IMR-90 (cell line): ENCODE measurements at places on chromosomes 2 and 18. TPM values are rescaled to one million over a fixed set of nuclear protein-coding genes. Genes with fewer than 3 reads are reported as not detected.
A peak's percentile ranks its signal among the peaks of the same experiment; 100 is the strongest.

Gene SCYGR4
- not detected in 2 replicates for total RNA-seq

DNA sequence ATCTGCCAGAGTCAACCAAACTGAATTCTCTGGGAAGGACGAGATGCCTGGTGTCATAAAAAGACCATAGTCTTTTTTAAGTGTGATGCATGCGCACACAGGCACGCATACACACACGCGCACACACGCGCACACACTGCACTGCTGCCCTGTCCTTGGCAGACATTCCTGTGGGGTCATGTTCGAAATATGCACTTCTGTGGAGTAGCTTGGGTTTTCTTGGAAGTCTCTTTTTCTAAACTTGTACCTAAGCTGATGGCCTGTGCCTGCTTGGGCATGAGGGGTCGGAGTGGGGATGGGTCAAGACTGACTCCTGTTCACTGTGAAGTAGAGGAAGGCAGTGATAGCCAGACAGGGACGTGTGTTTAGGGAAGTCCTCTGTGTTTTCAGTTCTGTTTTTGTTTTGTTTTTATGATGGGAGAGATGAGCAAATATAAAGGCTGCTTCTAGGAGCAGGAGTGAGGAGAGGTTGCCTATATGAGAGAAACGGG lies 4.0 kb upstream of the RMC1 start:
- DNase-seq, result peak; percentile 71

Gene ADRA2B
- total RNA-seq, result not detected in 2 replicates

DNA sequence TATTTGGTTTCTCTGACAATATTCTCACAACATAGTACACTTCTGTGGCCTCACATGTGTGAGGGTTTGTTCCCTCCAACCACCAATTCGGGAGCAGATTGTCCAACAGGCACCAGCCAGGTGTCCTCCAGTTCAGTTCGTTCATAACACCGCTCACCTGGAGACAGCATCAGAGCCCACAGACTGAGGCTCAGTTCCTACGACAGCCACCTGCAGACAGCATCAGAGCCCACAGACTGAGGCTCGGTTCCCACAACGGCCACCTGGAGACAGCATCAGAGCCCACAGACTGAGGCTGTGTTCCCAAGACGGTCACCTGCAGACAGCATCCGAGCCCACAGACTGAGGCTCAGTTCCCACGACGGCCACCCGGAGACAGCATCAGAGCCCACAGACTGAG lies 58.2 kb upstream of the SNTG2 start:
- DNase-seq, result no peak

Gene RAB6C
- total RNA-seq, result under 0.01 TPM in 1 of 2 replicates, not detected in the other

DNA sequence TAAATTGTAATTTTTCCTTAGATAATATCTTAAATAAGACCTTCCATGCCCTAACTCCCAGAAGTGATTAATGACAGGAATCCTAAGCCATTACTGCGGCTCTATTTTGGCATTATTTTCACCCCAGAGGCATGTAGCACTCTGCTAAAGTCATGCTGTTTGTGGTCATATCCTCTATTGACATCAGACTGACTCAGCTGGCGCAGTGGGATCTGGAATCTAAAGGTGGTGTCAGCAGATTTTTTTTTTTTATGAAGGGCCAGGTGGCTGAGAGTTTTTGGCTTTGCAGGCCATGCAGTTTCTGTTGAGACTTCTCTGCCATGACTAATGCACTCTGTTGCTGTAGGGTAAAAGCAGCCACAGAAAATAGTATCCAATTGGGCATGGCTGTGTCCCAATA lies 64.1 kb upstream of the ACVR1C start:
- DNase-seq, result peak; percentile 97

Gene PPP4R1
- 123 and 131 TPM in 2 replicates for total RNA-seq

DNA sequence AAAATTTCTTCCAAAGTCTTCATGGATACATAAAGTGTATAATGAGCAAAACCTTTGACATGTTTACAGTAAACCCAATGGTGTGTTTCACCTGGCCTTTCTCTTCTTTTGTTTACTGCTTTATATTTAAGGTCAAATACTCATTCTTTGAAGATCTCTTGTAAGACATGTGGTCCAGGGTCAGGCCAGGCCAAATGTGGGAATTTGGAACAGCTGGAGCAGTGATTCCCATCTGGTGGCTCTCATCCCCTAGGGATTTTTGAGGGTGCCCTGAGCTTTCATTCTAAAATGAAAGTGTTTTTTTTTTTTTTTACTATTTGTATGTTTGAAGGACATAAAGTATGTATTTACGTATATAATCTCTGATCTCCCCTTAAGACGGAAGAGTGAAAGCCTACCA lies 13.8 kb upstream of the MGAT5 start:
- no peak for DNase-seq

DNA sequence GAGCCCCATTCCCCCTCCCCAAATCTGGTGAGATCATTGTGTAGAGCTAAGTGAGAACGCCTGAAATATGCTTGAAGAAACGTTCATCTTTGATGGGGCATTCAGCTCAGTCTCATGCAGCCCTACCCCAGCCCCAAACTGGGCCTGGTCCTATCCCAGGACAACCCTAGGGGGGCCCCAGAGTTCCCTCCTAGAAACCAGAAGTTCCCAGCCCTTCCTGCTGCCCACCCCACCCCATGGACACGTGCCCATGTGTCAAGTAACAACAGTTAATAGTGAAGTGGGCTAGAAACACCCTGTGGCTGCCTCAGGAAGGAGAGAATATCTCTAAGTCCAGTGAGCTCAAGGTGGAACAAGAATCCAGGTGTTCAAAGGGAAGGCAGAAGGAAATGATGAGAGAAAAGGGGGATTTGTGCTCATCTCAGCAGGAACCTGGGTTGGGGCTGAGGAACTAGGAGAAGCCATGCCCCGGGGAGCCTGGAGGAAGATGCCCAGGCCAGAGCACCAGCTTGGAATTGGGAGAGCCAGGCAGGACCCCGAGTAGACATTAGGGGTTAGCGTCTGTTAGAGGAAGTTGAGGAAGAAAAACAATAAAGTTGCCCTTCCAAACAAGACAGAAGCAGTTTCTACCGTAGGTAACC lies 20.1 kb upstream of the SLC20A1 start:
- no peak for DNase-seq

Gene FRZB
- 0.18 and 0.28 TPM in 2 replicates for total RNA-seq

DNA sequence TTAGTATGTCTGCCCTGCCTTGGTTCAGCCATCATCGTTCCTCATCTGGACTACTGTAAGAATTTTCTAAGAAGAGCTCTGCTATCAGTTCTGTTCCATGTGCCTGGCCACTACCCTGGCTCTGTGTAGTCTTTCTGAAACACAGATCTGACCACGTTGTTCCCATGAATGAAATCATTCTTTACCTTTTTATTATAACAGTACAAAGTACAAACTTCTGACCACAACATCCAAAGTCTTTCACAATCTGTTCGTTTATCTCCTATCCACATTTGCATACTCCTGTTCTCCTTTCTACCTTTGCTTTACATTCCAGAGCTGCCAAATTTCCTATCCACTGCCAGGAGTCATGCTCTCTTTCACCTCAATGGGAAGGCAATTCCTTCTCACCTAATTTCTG lies 284.6 kb upstream of the LRP1B start:
- DNase-seq, result no peak

Gene SLC14A1
- total RNA-seq, result 21.7 and 31.9 TPM in 2 replicates

Gene GALR1
- not detected in 2 replicates for total RNA-seq

- peak; percentile 81 for DNase-seq
Measured at GRCh38 chr2:106030287-106031268, 163.5 kb downstream of the UXS1 start.

DNA sequence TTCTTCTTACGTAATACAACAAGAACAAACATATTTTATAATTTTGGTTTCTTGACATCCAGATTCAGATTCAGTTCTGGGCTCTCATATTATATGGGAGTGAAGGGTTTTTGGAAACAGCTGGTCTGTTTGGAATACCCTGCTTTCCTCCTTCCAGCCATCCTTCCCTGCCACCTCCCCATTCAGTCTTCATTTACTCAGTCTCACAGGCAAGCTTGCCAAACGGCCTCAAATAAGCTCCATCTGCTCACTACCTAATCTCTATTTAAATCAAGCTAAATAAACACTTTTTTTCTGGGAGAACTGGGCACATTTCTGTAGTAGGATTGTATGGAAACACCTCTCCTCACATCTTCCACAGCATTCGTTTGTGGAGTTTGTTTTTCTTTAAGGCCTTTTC lies 147.5 kb downstream of the RND3 start:
- DNase-seq, result peak; percentile 20

DNA sequence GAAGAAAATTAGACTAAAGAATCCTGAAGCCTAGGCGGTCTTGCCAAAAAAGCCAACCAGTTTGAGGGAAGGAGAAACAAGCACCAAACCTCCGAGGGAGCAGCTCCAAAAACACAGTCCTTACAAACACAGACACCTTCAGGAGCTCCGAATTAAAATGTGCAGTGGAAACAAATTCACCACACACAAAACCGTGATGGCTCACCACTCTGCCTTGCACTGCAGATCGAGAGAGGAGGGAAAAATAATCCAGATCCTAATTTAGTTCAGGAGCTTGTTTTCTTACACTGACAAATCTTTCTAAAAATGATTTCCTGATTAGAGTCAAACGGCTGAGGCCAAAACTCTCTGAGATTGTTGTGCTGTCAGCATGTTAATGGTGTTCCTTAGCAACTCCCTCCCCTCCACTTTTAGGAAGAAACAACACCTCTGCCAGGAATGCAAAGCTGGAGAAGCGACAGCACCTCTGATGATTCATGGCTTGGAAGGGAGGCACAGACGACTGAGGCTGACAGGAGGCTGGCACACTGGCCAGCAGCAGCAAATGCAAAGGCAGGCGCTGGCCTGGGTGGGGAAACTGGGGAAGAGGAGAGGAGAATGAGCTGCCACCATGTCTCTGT lies 249.4 kb upstream of the KLHL29 start:
- no peak for DNase-seq

DNA sequence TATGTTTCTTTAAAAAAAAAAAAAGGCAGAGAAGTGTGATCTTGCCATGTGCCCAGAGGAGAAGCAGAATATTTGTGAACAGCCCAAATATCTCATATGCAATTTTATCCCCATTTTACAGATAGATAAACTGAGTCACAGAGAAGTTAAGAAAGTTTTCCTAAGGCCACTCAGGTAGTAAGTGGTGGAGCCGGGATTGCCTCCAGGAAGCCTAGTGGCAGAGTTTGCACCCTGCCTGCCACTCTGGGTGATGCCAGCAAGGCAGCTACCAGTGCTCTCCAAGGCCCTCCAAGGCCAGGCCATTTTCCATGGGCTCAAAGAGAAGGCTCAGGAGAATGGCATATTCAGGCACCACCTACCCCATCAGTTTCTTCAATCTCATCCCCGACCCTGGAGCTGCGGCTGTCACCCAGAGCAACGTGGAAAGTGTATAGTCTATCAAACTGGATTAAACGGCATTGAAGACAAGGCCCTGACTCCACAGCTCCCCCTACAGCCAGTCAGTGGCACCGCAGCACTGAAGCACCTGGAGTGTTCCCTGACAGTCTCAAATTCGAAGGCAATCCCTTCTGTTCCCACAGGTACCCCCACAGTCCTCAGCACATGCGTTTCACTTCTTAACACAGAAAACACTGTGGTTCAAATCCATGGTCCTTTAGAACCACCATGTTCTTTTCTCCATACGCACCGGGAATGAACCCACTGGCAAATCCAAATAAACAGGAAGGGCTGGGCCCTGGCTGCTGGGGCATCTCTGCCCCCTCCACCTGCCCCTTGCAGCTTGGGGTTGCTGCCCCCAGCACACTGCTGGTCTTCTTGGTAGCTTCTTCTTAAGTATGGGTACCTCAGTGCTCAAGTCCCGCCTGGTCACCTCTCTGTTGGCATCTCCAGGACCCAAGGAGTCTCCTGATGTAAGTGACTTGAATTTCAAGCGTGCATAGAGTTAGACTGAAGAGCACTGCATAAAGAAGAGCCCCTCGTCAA lies 175.3 kb downstream of the INHBB start:
- DNase-seq, result peak; percentile 26

Gene NEMP2
- total RNA-seq, result 1.3 and 2.2 TPM in 2 replicates

GRCh38 chr18:76689646-76690264 lies 132.6 kb upstream of the ZNF236 start:
- no peak for DNase-seq

DNA sequence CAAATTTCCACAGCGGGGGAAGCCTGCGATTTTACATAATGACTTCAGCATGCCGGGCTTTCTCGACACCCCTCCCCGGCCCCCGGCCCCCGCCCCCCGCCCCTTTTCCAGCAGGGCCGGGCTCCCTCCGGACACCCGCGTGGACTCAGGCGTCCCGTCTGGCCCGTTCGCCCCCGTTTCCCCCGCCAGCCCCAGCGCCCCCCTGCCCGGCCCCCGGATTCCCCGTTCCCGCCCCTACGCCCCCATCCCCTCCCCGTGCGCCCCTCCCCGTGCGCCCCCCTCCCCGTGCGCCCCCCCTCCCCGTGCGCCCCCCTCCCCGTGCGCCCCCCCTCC lies 456 bp upstream of the NFATC1 start:
- no peak for DNase-seq

DNA sequence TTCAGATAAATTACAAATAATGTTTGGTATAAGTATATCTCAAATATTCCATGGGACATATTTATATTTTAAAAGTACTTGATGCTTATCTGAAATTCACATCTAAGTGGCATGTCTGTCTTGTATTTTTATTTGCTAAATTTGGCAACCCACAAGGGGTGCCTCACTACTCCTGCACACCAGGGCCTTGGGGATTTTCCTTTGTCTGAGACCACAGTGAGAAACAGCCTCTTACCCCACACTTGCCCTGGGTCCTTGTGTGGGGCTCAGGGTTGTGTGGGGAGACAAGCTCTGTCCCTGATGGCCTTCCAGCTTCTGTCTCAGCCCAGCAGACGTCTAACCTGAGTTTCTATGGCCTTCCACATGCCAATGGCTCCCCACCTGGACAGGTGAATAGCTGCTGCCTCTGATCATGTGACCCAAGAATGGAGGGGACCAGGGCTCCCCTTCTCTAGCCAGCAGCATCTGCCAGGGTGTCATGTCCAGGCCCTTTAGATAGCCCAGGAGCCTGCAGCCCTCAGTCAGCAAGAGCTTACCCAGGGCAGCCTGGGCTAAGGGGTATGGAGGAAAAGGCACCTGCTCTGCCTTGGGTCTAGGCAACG lies 49.5 kb upstream of the MRPL33 start:
- no peak for DNase-seq

Gene CFAP65
- not detected in 2 replicates for total RNA-seq

DNA sequence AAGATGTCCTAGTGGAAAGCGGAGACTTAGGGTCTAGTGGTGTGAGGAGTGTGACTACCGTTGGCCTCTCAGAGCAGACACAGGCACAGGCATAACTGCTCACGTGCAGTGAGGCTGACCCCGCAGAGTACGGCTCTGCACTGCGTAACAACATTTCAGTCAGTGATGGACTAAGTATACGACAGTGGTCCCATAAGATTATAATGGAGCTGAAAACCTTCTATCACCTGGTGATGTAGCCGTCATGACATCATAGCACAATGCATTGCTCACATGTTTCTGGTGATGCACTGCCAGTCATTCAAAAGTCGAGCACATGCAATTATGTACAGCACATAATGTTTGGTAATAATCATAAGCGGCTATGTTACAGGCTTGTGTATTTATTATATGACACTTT lies 179.6 kb downstream of the VAPA start:
- DNase-seq, result no peak

- peak; percentile 46 for DNase-seq
Measured at GRCh38 chr2:150581717-150582472, 94.4 kb upstream of the RND3 start.

GRCh38 chr2:31079665-31080064 lies 58.6 kb downstream of the GALNT14 start:
- no peak for DNase-seq
